Ureter (tissue), 1 donor: ENCODE measurements at places on chromosomes 4 and X. TPM values are rescaled to one million over a fixed set of nuclear protein-coding genes. Genes with fewer than 3 reads are reported as not detected.

DNA sequence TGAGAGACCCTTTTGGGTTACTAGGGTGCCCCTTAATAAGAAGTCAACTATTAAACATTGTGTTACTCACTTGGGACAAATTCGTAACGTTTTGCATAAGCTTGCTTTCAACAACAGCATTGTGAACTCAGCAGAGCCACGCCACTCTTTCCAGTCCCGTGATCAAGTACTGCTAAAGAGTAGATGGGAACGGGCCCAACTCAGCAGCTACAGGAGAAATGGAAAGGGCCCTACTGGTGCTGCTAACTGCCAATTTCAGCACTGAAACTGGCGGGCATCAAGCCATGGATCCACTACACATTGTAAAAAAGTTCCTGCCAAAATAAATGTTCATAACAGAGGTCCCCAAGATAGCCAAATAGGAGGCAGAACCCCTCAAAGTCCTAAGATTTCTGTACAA is 19.0 kb upstream of the DHX15 start:
- no peak for DNase-seq

GRCh38 chr4:89001647-89002445 is 55.1 kb downstream of the FAM13A start:
- no peak for DNase-seq

The CFP gene
- total RNA-seq, result 4.3 TPM

DNA sequence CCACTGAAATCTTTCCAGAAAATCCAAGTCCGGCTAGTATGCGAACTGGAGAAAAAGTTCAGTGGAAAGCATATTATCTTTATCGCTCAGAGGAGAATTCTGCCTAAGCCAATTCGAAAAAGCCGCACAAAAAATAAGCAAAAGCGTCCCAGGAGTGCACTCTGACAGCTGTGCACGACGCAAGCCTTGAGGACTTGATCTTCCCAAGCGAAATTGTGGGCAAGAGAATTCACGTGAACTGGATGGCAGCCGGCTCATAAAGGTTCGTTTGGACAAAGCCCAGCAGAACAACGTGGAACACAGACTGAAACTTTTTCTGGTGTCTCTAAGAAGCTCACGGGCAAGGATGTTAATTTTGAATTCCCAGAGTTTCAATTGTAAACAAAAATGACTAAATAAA is 34.4 kb downstream of the STX18 start:
- DNase-seq, result no peak
